ENCODE measurements at places on chromosomes 4 and X.

DNA sequence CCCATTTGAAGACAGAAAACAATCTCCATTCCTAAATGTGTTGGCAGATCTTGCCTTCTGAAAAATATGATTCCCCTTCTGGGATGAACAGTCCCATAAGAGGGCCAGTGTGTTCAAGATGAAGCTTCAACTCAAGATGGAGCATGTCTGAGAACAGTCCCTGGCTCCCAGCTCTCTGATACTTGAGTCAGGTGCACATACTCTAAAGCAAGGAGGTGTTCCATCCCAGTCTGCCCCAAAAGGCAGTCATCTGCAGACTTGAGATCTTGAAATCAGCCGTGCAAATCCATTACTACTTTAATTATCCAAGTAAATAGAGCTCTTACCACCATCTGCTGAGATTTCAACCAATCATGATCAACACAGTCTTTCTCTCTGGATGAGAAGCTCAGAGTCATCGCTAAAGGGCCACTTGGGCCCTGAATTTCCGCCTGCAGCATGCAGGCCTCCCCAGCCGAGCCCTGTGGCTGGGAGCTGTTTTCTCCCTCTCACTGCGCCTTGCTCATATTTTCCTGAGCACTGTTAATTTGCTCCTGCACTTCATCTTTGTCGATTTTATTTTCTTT, 22.2 kb downstream of the CCDC149 start:
- no peak for DNase-seq

DNA sequence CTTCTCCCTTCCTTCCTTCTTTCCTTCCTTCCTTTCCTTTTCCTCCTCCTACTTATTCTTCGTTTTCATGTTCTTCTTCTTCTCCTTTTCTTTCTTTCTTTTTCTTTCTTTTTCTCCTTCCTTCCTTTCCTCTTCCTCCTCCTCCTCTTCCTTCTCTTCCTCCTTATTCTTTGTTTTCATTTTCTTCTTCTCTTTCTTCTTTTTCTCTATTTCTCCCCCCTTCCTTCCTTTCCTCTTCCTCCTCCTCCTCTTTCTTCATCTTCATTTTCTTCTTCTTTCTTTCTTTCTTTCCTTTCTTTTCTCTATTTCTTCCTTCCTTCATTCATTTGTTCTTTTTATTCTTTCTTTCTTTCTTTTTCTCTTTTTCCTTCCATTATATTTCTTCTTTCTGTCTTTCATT, 671.6 kb downstream of the IQCM start:
- no peak for DNase-seq

DNA sequence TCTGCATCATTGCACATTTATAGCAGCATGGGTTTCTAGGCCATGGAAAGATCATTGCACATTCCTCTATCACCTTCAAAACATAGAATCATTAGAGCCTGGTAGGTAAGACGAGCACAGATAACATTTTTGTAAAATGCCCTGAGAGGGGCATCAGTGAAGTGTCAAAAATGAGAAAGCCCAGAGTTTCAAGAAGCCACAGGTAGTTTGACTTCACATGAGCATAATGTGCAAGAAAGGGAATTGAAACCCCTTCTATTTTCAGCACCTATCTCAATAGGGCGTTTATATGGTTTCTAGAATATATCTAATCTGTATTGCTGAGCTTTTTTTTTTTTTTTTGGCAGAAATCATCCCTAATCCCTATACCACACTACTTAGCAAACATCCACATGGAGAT, 2441.7 kb downstream of the ARAP2 start:
- no peak for DNase-seq

- DNase-seq: no peak
Measured at GRCh38 chr4:142322996-142323395, 523.1 kb downstream of the INPP4B start.

DNA sequence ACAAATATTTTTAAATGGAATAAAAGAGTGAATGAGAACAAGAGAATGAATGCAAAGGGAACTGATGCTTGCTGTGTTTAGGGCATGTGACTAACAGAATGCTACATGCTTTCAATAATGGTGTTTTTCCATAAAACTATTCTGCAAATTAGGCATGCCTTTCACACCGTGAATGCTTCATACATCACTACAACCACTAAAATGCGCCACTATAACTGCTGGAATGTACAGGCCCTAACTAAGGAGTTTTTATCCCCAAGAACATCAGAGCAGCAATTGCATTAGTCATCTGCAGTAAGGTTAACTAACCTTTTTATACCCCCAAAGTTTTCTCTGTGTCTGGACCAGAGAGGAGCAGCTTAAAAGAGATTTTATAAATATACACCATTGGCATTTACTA, 190.4 kb downstream of the ARAP2 start:
- peak; percentile 38 for DNase-seq

DNA sequence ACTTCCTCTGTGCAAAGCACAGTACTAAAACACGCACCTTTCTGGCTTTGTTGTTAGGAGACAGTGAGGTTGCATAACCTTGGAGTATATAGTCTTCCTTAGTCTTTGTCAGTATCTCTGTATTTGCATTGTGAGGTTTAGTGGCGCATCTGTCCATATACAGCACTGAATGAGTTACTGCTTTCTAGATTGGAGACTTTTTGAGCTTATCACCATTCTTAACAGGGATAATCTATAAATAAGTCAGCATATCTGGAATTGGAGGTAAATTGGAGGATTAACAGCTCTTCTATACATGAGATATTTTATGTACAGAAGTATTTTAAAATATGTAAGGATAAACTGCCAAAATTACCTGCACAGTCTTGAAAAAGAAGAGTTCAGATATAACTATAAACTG, 4.3 kb downstream of the FHDC1 start:
- DNase-seq: no peak

DNA sequence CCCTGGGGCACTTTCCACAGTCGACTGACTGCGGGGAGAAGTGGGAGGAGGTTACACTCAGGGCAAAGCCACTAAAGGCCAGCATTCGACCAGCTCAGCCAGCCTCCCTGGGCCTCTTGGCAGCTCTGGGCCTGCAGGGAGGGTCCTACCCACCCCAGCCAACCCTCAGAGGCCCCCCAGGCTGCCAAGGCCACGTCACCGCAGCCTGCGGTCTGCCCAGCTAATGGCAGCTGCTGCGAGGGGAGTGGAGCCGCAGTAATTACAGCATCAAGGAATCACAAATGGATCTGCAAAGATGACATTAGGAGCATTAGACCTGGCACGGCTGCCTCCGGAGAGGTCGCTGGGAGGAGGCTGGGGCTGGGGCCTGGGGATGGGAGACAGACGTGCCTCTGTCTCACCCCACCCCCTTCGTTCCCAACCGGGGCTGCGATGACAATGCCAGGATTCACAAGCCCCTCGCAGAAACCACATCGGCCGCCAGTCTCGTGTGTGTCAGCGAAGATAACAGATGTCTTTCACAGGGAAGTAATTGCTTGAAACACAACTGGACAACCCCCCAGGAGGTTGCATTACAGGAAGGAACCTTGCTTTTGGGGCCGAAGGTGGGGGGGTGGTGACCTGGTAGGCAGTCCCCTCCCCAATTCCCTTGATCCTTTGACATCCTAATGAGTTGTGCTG, 367.6 kb downstream of the BCOR start:
- no peak for DNase-seq

GRCh38 chrX:9122519-9123245, 88.8 kb upstream of the FAM9B start:
- peak; percentile 31 for DNase-seq

DNA sequence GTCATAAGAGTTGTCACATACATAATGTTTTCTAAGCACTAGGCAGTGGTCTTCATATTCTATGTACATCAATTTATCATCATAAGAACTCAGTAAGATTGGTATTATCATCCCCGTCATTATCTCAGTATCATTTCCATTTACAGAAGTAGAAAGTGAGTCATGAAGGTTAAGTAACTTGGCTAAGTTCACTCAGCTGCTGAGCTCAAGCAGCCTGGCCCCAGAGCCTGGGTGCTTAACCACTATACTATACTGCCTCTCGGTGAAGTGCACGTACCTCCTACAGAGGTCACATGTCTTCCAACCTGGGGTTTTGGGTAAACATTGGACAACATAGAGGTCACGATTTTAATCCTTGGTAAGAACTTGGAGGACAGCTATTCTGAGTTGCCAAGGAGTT, 161.5 kb upstream of the GATB start:
- peak; percentile 11 for DNase-seq

- DNase-seq: no peak
Measured at GRCh38 chrX:148662014-148662413, 161.6 kb downstream of the AFF2 start.

DNA sequence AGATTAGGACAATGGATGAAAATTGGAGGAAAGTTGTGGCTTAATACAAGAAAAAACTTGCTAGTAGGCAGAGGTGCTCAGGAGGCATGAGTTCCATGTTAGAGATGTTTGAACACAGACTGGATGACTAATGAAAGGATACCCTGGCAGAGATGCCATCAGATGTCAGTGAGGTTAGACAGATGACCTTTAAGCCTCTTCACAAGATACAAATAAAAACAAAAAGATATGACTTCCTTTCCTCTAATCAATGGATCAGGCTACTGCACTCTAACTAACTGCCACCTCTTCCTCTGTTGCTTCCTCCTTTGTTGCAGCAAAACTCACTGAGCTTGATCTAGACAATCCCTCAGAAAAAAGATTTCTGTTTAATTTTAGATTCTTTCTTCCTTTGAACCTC, 14.7 kb downstream of the STAP1 start:
- DNase-seq: no peak

DNA sequence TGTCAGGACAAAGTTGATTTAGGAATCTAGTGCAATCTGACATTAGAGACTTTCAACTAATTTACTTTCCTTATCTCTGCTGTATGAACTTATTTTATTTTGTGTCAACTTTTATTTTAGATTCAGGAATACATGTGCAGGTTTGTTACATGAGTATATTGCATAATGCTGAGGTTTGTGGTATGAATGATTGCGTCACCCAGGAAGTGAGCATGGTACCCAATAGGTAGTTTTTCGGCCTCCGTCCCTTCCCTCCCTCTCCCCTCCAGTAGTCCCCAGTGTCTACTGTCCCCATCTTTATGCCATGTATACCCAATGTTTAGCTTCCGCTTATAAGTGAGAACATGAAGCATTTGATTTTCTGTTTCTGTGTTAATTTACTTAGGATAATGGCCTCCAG, 68.7 kb upstream of the TEX13D start:
- DNase-seq: no peak

GRCh38 chr4:163611182-163611581, 116.7 kb downstream of the TMA16 start:
- no peak for DNase-seq

DNA sequence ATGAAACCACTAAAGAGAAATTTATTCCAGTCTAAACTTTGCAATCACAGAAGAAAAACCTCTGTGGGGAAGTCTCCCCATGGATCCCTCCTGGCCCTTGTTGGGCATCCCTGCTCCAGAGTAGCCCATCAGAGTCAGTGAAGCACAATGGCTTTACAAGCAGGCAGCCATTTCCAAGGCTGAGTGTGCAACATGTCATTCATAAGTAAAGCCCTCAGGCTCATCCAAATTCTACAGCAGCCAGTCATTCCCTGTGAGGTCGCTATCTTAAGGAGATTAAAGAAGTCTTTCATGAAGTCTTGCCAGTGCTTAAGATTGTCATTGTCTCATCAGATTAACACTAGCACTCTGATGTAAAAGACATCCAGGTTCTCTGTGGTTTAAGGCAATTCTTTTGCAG, 17.0 kb upstream of the MAPK10 start:
- DNase-seq: no peak

DNA sequence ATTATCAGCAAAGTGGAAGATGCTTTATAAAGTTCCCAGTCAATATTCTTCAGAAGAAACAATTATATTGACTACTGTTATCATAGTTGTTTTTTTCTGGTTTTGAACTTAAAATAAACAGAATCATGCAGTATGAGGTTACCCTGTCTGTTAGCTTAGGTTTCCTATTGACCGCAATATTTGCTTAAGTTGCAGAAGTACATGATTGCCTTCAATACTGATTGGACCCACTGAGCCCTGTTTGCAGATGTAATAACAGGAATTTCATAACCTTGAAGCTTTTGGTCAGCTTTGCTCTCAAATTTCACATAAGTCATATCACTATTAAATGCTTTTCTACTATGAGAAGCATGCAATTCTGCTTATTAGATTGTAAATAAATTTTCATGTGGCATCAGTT, 229.1 kb upstream of the FSTL5 start:
- no peak for DNase-seq

DNA sequence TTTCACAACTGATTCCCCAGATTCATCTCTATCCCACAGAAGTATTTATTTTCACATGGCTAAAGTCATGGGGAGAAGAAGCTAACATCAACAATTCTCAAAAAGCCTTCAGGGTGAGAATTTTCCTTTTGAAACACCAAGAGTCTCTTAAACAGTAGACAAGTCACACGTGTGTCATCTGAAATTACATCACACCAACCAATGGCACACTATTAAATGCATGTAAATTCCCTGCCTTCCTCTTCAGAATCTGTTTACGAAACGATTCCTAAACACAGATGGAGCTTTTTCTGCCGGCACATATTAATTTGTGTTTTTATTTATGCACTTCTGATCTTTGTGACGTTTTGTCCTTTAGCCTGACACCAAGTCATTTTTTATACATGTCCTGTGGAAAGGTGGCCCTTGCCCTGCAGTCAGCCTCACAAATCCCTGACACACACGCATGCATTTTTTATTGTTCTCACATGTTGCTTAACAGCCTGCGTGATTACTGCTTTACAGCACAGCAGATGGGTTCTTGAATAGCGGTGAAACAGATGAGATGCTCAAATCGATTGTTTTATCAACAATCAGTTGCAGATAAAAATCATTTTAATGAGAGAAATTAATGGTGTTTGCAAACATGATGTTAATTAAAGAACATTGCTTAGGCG, 735.9 kb upstream of the TENM3 start:
- no peak for DNase-seq

GRCh38 chrX:13377550-13377934, 57.7 kb upstream of the ATXN3L start:
- peak; percentile 88 for DNase-seq

DNA sequence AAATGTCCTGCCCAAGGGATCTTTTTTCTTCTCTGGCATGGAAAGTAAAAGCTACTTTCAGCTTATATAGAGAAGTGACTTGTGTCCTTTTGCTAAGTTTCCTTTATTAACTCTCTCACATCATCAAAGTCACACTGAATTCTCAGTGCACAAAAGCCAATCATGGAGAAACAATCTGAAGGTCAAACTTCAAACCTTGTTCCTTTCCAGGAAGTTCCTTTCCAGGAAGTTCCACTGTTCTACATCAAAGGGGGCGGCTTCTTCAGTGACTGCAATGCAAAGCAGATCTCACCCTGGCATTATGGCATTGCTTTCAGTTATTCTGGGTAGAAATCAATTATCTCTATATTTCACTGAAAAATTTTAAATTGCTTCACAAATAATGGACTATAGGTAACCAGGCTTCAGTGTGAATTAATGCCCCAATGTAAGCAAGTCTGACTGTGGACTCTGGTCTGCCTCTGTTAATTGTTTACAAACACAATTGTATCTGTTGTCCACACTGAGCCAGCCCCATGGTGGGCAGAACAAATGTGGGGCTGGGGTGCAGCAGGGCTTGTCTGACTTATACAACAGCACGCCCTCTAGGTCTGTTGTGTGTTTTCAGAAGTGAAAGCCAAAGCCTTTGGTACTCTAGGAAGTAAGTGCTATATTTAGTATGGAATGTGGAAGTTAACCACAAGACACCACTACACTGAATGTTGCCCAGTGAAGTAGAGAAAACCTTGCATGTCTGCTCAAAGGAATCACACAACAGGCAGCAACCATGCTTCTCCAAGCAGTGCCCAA, 98.8 kb downstream of the CDS1 start:
- DNase-seq: peak; percentile 87
